ENCODE measurements at places on chromosomes 3 and 15.

- no peak for DNase-seq
These were observed 38.2 kb downstream of the ABI3BP start for GRCh38 chr3:100954990-100955389.

DNA sequence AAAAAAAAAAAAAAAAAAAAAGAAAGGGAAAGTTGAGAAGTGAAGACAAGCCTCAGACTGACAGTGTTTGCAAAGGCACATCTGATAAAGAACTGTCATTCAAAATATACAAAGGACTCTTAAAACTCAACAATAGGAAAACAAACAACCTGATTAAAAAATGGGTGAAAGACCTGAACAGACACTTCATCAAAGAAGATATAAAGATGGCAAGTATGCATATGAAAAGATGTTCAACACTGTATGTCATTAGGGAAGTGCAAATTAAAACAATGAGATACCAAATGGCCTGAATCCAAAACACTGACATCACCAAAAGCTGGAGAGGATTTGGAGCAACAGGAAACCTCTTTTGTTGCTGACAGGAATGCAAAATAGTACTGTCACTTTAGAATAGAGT is 48.6 kb downstream of the MCCC1 start:
- no peak for DNase-seq

GRCh38 chr3:125359700-125360099 is 15.4 kb downstream of the ZNF148 start:
- no peak for DNase-seq

DNA sequence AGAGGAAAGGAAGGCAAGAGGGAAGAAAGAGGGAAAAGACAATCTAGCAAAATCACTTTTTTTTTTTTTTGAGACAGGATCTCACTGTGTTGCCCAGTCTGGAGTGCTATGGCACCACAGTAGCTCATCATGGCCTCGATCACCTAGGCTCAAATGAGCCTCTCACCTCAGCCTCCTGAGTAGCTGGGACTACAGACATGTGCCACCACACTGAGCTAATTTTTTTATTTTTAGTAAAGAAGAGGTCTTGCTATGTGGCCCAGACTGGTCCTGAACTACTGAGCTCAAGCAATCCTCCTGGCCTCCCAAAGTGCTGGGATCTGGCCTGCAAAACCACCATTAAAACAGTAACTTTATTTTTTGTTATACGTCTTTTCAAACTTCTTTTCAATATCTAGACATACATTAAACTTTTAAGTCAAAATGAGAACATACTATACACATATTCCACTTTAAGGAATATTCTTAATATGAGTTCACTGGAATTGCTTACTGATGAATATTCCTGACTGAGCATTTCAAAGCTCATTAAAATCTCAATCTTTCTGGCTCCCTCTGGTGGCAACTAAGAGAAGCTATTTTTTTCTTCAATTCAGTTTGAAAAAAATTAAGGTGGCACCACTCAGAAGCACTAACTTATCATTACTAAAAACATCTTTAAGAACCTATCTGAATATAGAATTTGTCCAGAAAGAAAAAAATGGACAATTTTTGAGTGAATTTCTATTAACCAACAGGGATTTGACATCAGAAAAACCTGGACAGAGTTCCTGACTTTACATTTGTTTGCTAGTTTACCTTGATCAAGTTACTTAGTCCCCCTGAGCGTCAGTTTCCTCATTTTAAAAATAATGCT is 40.9 kb downstream of the UACA start:
- no peak for DNase-seq

GRCh38 chr15:31381801-31382712 is 55.4 kb downstream of the KLF13 start:
- no peak for DNase-seq
